Fibroblast of skin of right biceps (primary cell): ENCODE measurements at places on chromosomes 7 and 10.

DNA sequence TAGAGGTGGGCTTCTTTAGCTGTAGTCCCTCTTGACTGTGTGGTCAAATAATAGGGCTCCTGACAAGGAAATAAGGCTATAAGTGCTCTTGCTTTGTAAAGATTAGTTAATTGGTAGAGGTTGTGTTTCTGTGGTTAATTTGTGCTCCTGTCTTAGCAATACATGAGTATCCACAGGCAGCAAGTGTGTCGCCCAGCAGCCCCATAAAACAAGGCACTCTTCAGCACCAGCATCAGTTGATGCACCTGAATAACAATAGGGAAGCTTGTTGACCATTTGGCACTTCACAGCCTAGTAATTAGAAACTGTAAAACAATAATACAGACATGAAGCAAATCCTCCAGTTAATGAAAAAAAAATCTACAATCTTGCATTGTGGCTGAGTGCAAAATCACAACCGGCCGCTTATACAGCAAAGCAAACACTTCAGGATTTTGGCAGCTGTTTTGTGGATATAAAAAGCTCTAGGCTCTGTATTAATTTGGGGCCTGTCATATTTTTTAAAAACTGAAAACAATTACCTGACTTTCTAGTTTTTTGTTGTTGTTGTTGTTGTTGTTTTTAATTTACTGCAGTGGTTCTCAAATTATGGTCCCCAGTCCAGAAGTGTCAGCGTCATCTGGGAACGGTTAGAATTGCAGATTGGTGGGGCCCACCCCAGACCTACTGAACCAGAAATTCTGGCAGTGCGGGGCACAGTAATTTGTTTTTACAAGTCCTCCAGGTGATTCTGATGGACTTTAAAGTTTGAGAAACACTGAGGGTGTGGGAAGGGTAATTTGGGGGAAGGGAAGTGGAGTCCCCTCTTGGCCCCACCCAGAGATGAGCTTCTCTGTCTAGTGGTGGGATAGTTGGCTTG lies 56.8 kb downstream of the AUTS2 start:
- DNase-seq = no peak

DNA sequence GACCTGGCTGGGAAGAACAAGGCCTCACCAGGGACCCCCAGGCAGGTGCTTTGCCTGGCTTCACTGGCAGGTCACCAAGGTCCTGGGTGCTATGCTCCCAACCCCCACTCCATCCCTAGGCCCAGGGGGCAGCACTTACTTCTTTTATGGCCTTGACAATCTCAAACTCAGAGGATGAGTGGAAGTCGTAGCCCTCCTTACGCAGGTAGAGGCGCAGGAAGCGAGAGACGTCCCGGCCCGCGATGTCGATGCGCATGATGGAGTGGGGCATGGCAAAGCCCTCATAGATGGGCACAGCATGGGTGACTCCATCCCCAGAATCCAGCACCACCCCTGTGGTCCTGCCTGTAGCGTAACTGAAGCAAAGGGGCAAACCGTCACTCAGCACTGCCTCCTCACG lies 18.5 kb downstream of the ACTR1A start:
- no peak for DNase-seq

GRCh38 chr10:91756286-91756685 lies 41.9 kb upstream of the TNKS2 start:
- DNase-seq = peak; percentile 78

- DNase-seq = no peak
These were observed 21.6 kb upstream of the PSMG3 start for GRCh38 chr7:1591396-1591795.

DNA sequence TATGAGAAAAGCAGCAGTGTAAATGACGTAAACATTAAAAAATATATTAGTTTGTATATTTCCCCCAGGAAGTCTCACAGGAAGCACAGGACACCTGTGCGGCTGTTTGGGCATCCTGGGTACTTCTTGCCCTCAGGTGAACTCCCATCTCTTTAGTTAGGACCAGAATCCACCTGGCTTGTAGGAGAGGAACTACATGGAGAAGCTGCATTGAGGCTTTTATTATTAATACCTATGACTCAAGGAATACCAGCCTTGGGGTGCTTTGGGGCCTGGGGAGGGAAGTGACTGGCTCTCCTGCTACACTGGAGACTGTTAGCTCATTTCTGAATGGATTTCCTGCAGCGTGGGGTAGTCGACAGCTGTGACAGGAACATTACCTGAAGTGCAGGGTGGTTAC lies 40.0 kb upstream of the GSDME start:
- DNase-seq = no peak

DNA sequence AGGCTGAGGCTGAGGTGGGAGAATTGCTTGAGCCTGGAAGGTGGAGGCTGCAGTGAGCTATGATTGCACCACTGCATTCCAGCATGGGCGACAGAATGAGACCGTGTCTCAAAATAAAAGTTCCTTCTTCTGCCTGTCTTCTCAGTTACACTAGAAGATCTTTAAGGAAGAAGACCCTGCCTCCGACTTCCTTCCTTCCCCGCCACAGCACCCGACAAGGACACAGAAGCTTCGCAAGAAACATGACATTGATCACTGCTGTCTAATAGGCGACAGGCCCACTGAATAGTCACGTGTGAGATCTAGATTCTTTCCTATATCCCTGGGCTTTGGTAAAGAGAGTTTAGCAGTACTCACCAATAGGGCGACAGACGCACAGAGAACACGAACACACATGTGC lies 118.2 kb downstream of the PRPF18 start:
- no peak for DNase-seq

- no peak for DNase-seq
These were observed 1.9 kb downstream of the PDE6C start for GRCh38 chr10:93614101-93614825.

DNA sequence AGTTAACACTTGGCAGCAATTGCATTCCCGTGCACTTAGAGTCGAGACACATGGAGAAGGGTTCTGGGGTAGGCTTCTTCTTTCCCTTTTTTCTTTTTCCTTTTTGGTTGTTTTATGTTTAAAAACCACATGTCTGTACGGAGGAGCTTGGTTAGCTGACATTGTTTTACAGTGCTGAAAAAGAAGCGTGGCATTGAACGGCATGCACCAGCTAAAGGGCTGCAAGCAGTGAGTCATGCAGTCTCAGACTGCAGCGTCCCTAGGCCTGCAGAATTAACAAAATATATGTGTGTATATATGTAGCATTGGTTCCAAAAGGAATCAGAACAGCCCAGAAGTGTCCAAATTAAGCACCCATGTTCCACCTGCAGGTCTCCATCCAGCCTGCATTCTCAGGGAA lies 211.0 kb downstream of the TCF7L2 start:
- peak; percentile 30 for DNase-seq

DNA sequence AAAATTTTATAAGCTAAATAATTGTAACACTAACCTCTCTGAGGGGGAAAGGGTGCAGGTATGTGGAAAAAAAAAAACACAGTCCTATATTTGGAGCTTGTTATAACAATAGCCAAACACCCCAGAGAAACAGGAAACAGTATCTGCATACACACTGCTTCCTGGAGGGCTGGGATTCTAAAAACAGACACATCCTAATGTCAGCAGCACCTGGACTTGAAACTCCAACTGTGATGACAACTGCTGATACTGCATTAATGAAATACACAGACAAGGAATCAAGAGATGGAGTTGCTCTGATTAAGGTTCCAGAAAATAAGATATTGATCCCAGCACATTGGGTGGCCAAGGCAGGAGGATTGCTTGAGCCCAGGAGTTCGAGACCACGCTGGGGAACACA lies 9.3 kb downstream of the DAGLB start:
- DNase-seq = no peak

GRCh38 chr10:124172181-124172916 lies 79.0 kb upstream of the CHST15 start:
- no peak for DNase-seq

- no peak for DNase-seq
These were observed 11.2 kb upstream of the EPHA1 start for GRCh38 chr7:143419880-143420279.

- DNase-seq = no peak
These were observed 35.7 kb downstream of the SLIT1 start for GRCh38 chr10:97150013-97150595.

DNA sequence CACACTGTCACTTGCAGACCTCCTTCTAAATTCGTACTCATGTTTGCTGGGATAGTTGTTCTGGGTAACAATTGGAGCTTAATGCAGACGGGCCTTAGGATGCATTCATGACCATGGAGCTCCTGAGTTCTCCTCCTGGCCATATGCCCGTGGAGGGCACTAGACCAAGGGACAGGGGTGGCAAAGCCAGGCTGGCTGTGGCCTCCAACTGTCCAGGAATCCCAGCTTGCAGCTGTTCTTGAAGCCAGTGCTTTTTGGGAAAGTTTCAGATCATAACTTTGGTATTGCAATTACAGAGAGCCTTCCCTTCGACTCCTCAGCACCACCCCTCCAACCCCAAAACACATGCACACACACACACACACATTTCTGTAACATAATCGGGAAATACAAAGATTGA lies 30.6 kb downstream of the ANTXRL start:
- no peak for DNase-seq

DNA sequence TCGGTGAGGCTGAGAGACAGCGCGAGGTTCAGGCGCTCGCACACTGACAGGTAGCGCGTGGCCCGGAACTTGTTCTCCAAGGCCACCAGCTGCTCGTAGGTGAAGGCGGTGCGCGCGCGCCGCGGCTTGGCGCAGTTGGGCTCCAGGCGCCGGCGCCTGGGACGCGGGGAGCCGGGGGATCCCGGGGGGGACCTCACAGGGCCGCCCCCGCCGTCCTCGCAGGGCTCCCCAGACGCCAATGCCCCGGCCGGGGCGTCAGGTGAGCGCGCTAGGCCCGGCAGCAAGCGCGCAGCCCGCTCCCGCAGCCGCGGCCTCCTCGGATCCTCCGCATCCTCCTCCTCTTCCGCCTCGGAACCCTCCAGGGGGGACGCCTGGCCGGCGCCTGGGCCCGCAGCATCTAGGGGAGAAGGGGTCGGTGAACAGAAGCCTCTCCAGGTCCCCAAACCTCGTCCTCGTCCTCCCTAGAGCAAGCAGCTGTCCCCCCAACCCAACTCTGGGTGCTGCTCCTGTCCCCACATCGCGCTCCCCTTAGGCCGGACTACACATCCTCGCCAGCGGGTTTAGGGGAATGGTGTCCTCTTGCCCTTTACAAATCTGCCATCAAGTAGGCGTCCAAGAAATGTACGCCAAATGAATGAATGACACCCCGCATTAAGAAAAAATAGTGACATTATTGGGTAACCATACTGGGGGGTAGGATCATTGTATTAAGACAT lies 1.9 kb downstream of the NKX1-2 start:
- no peak for DNase-seq

- DNase-seq = no peak
These were observed 1142.3 kb upstream of the CELF2 start for GRCh38 chr10:9875353-9875752.

DNA sequence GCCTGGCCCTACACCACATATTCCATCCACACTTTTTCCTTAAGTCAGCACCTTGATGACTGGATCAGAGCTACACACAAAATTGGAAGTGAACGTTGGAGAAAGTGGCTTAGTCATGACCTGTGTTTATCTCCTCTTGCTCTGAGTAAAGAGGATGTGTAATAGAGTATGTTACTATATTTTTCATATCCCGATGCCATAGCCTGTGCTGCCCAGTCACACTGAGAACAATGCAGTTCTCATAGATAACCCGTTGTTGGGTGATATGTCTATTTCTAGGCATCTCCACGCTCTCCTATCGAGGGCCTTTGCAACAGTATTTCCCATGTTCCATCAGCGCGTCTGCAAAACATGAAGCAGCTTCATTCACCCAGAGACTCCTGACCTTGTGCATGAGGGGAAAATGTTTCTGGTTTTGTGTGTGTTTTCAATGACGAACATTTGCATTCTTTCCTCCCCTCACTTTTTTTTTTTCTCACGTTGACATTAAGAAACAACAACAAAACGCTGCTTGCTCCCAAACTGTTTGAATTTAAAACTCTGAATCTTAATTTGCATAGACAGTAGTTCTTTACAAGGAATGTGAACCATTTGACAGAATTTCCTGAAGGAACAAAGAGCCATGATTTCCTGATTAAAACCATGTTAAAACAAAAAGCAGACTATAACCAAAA lies 43.4 kb downstream of the GRK5 start:
- peak; percentile 92 for DNase-seq

- DNase-seq = no peak
These were observed 126.3 kb upstream of the SEC61G start for GRCh38 chr7:54885285-54885684.

DNA sequence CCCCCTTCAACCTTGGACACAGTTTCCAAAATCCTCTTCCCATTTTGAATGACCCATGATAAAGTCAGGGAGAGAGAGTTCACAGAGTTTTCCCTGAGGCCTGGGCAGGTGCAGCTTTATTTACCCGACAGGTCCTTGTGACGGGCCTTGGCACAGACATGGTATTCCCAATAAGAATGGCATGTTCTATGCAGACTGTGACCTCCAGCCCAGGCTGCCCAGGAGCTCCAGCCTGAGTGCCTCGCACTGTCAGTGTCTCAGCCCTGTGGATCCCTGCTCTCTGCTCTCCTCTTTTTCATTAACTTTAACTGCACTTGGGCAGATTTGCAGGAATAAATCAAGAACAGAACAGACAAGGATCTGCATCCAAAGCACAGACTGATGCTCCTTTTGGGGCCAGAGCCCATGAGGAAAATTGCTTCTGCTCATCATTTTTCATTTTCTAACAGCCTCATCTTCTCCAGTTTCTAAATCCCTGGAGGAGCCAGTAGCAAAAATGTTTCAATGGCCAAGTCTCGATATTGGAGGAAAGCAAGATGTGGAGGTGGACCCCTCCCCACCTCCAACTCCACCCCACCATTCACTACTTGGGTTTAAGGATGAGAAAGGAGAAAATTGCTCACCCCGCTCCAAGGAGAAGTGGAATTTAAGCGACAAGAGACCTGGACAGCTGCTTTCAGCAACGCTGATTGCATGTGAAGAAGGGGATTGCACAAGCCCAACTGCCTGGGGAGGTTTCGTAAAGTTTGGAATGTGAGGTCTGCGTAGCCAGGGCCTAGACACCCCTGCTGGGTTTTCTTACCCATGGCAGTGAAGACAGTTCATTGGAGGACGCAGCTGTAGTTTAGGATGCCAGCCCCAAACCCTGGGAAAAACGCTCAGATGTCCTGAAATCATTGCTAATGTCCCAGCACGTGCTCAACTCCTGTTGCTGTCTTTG lies 225.9 kb downstream of the WDR11 start:
- DNase-seq = peak; percentile 26

GRCh38 chr10:132901351-132901750 lies 41.0 kb downstream of the CFAP46 start:
- no peak for DNase-seq
